ENCODE measurements at places on chromosomes 12 and 14.

DNA sequence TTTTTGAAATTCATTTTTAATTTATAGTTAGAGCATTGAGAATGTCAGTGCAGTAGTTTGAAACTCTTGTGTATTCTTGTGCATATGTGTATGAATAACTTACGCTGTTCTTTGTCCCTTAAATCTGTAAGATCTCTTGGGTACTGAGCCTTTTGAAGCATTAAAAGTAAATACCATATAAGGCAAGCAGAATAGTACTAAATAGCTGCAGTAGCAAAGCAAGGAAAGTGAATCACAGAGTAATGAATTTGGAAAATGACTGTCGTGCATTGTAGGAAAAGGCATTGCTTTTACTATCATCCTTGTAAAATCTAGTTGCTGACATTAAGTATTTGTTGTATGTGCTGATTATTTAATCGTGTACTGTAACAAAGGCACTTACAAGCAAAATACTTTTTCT lies 12.1 kb downstream of the CNOT2 start:
- DNase-seq: no peak

DNA sequence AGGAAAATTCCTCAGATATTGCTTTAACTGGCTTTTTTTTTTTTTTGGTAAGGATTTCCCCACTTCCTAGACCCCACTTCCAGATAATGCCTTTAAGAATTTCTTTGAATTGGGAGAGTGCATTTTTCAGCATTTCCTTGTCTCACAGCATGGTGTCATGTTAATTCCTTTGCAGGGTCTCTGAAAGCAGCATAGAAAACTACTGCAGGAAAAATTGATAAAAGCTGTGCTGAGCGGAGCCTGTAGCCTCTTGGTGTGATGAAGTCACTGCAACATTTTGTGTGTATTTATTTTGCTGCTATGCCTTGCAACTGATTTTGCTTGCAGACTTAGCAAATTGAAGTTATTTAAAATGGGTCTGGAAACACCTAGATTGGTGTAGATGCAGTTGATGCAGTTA lies 2.7 kb downstream of the ANO4 start:
- no peak for DNase-seq

DNA sequence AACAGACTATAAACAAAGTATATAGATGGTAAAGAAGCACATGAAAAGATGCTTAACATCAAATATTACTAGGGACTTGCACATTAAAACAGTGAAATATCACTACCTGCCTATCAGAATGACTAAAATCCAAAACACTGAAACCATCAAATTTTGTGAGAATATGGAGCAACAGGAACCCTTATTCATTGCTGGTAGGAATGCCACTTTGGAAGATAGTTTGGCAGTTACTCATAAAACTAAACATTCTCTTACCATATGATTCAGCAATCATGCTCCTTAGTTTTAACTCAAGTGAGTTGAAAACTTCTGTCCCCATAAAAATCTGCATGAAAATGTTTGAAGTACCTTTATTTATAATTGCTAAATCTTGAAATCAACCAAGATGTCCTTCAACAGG lies 297.6 kb downstream of the DAD1 start:
- no peak for DNase-seq

- no peak for DNase-seq
Measured at GRCh38 chr12:65839027-65839426, 14.7 kb downstream of the HMGA2 start.

GRCh38 chr14:36452860-36453259 lies 67.2 kb downstream of the NKX2-1 start:
- no peak for DNase-seq

GRCh38 chr12:10601860-10602259 lies 11.5 kb downstream of the MAGOHB start:
- DNase-seq: no peak

DNA sequence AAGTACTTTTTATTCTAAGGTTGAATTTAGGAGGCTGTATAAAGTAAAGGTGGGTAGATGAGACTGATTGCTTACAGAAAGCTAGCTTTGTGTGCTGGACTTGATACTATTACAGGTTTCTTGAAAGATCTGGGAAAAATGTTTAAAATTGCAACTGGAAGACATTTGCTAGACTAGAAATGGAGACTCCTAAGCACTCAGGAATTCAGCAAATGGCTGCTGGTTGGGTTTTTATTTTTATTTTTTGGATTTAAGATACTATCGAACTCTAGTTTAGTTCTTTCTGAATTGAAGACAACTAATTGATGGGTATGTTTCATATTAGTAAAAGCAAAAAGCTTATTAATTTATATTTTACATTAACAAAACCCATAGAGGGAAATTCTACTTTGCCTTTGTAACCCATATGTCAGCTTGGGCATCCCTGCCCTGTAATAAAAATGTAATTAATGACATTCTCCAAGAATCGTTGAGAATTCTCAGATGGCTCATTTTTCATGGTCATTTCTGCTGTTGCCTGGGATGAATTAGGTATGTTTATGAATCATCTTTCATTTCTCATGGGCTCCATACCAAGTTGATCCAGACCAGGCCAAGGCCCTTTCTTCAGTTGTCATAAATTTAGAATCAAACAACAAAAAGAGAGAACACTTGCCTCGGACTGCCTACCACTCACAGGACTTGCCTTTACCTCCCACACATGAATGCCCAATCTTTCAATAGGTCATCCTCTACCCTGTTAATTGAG lies 102.1 kb downstream of the ERGIC2 start:
- no peak for DNase-seq

DNA sequence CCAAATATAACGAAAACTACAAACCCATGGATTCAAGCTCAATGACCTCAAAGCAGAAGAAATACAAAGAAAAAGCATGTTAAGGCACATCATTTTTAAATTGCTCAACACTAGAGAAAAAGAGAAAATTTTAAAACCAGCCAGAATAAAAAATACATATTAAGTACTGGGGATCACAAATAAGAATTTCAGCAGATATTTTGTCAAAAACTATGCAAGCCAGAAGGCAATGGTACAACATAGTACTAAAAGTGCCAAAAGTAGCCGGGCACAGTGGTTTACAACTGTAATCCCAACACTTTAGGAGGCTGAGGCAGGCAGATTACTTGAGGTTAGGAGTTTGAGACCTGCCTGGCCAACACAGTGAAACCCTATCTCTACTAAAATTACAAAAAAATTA lies 10.2 kb downstream of the SGPP1 start:
- DNase-seq: no peak

DNA sequence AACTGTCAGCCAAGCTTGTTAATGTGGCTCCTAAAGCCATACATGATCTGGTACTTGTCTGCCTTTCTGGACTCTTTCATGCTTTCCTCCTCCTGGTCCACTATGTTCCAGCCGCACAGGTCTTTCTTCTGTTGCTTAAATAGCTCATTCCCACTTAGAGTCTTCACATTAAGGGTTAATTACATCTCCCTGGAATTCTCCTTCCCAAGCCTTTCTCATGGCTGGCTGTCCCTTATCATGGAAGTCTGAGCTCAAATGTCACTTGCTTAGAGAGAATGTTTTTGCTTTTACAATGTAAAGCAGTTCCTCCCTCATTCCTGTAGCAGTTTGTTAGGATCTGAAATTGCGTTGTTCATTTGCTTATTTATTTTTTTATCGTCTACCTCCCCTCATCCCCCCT lies 199.6 kb downstream of the TRHDE start:
- no peak for DNase-seq

DNA sequence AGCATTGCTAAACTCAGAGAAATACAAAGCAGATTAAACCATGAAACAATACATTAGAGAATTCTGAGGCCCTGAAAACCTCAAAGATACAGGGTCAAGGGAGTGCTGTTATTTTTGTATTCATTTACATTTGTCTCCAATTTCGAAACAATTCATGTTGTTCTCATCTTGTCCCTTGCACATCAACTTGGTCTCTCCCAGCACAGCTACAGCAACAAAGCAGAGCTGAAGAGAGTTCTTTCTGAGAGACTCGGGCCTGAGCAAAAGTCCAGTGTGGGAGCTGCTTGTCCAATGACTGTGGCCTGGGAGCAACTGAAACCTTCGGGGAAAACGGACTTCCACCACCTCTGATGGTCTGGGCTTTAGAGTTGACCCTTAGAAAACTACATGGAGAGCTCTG lies 79.4 kb upstream of the CDKN3 start:
- DNase-seq: no peak

GRCh38 chr14:100649173-100649519 lies 61.9 kb upstream of the BEGAIN start:
- DNase-seq: no peak

- no peak for DNase-seq
Measured at GRCh38 chr12:133236556-133236955, 879 bp upstream of the ANHX start.

- no peak for DNase-seq
Measured at GRCh38 chr14:68368850-68369249, 424.0 kb downstream of the ZFP36L1 start.

GRCh38 chr12:120677765-120678473 lies 9.0 kb upstream of the MLEC start:
- DNase-seq: no peak

DNA sequence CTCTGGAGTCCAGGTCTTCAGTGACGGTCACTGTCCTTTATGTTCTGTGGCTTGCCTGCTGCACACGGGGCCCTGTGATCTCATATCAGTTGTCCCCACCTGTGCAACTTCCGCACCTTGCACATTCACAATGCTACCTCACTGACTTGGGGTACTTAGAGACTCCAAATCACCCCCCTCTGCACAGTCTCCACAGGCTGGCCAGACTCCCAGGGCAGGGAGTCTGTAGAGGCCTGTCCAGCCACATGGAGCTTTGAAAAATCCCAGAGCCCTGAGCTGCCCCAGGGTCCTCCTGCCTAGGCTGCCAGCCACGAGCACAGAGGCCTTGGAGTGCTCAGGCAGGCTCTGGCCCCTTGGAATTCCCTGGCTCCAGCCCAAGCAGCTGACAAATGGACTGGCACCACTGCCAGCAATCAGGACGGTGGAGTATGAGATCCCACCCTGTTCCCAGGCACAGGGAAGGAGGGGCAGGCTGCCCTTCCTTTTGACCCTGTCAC lies 26.4 kb downstream of the CMKLR1 start:
- no peak for DNase-seq
